ENCODE measurements at places on chromosomes 4 and X.

GRCh38 chr4:182748949-182749348 is 168.2 kb downstream of the DCTD start:
- DNase-seq: no peak

GRCh38 chrX:71492231-71493065 is 40.5 kb upstream of the OGT start:
- DNase-seq: peak; percentile 36

DNA sequence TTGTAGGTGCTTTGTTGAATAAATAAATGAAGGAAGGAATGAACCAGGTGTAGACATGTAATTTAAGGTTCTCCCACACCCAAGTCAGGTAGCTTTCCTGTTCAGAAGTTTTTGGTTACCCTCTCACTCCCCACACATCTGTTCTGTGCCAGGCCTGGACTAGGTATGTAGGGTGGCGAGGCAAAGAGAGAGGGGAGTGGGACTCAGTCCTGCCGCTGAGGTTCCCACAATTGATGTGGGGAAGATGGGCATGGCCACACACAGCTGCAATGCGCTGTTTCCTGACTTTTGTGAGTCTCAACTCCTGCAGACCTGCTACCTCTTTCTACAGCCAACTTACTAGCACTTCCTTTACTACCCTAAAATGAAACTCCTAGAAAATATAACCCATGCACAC is 88.9 kb downstream of the RTL5 start:
- no peak for DNase-seq

DNA sequence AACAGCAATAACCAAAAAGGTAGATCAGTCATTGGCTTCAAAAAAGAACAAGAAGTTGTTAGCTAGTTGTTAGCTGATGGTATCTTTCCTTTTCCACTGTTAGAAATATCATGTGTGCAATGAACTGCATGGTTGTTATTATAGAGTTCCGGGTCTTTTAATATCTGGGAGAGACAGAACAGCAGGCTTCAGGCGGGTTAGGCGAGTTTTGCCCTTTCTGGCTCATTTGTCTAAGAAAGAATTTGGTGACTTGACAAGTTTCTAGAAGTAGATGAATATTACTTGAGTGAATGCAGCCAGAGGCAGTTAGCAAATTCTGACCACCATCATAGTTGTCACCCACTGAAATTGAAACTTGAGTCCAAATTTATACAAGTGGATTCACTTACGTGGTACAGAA is 88.9 kb upstream of the MID1 start:
- no peak for DNase-seq

DNA sequence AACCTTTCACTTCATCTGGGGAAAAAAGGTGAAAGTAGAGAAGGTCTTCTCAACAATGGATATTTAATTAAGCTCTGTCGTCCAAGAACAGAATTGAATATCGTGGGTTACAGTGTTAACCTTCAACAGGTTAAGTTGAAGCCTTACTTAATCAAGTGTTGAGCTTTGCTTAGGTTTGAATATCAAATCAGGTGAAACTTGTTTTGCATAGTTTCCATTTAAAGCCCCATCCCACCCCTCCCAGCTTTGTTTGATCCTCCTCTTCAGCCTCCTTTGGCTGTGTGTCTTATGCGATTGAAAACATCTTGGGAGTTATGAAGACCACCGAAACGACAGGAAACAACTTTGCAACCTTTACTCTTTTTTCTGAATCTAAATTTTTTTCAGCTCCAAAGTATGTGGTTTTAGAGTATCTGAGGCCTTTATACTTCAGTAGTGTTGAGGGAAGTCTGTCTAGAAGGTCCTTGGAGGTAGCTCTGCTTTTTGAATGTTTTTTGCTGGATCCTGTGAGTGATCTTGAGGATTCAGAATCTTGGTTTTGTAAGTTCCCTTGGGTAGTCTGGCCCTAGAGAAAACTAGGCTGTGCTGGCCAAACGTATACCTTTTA is 39.1 kb downstream of the MCUB start:
- no peak for DNase-seq

All from stimulated activated CD4-positive, alpha-beta T cell treated with anti-CD3 and anti-CD28 coated beads, Interleukin-2, amount 100 ng/mL, for 24 hours (primary cell).